ENCODE measurements at places on chromosomes 3 and 15. TPM values are rescaled to one million over a fixed set of nuclear protein-coding genes. Genes with fewer than 3 reads are reported as not detected.

Gene RBM5
- 375 TPM for total RNA-seq

Gene PRRT3
- total RNA-seq, result 3.9 TPM

Gene GOLGA8M
- 1.2 TPM for total RNA-seq

Gene CHDH
- under 0.01 TPM for total RNA-seq

Gene DAZL
- 0.10 TPM for total RNA-seq

Gene TEX264
- total RNA-seq, result 20.1 TPM

Gene CSPG4
- total RNA-seq, result under 0.01 TPM

Gene CDC25A
- 0.21 TPM for total RNA-seq
